ENCODE measurements at places on chromosomes 7 and 10.

DNA sequence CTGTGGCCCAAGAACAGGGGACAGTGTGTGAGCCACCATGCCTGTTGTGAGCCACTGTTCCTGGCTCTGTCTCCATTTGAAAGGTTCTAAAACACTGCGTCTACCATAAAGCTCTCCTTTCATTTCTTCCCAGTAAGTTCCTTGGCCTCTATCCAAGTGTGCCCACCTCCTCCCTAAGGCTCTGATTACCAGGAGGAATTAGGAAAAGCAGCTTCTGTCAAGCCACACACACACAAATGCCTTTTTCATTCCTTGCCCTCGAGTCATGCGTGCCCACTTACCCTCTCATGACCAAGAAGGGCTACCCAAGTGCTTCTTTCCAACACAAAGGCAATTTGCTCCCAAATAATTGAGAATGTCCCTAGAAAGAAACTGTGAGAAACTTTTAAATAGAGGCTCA, 70.8 kb upstream of the PARD3 start:
- DNase-seq, result no peak

- DNase-seq, result no peak
Observed at GRCh38 chr7:113076703-113077102, 9.9 kb downstream of the GPR85 start.

DNA sequence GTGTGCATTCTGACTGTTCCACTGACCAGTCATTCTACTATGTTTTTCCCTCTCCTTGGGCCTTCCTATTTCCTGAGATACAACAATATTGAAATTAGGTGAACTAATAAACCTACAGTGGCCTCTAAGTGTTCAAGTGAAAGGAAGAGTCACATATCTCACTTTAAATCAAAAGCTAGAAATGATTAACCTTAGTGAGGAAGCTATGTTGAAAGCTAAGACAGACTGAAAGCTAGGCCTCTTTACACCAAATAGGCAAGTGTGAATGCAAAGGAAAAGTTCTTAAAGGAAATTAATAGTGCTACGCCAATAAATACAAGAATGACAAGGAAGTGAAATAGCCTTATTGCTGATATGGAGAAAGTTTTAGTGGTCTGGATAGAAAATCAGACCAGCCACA, 5.7 kb upstream of the DYNC1I1 start:
- no peak for DNase-seq

GRCh38 chr10:102656791-102657371, 12.6 kb downstream of the TRIM8 start:
- no peak for DNase-seq

DNA sequence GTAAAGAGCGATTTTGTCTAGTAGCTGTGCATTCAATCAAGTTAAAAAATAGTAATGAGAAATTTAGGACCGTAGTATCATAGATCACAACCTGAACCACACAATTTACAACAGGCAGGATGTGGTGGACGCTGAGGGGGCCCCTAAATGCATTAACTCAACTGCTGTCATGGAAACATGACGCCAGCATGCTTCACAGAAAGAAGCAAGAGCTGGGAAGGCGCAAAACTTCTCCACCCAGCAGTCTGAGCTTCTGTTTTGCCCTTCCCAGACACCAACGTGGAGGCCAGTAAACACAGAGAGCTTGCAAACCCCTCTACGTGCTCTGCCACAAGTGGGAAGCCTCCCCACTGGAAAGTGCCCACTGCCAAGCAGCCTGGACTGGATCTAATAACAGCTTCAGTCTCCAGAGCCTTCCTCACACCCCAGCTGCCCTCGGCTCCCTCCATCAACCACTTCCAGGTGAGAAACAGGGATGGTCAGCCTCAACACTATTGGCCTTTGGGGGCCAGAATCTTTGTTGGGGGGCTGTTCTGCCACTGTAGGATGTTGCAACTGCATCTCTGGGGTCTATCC, 151.8 kb downstream of the SFMBT2 start:
- peak; percentile 75 for DNase-seq

GRCh38 chr10:73800560-73801252, 10.7 kb downstream of the NDST2 start:
- DNase-seq, result no peak

Data from stimulated activated CD4-positive, alpha-beta T cell treated with anti-CD3 and anti-CD28 coated beads, Interleukin-4, amount 100 ng/mL, for 24 hours (primary cell).